Aorta (tissue), 5 donors: ENCODE measurements at places on chromosomes 1 and 21. TPM values are rescaled to one million over a fixed set of nuclear protein-coding genes. Genes with fewer than 3 reads are reported as not detected.

Gene TFAP2E
- not detected for polyA plus RNA-seq

Gene AZIN2
- 1.5 TPM for polyA plus RNA-seq

Gene GNAT2
- not detected for polyA plus RNA-seq

Gene LDLRAD2
- 9.0 TPM for polyA plus RNA-seq

Gene BLACAT1
- polyA plus RNA-seq = not detected

Gene DCDC2B
- polyA plus RNA-seq = not detected

Gene ILF2
- 72.8 TPM for polyA plus RNA-seq

Gene AMY2A
- 0.63 TPM for polyA plus RNA-seq

Gene SMAP2
- 10.4 TPM for polyA plus RNA-seq

Gene NIPAL3
- 6.7 TPM for polyA plus RNA-seq

Gene TRIM45
- 0.25 TPM for polyA plus RNA-seq

Gene OR10Z1
- not detected for polyA plus RNA-seq

Gene ACTA1
- 19.0 TPM for polyA plus RNA-seq

Gene PERM1
- polyA plus RNA-seq = 1.5 TPM

Gene CFHR4
- not detected for polyA plus RNA-seq

Gene CLDN14
- 0.33 TPM for polyA plus RNA-seq
